Osteoblast (primary cell): ENCODE measurements at places on chromosomes 1 and 21. TPM values are rescaled to one million over a fixed set of nuclear protein-coding genes. Genes with fewer than 3 reads are reported as not detected.

- peak; percentile 91 for DNase-seq
Measured at GRCh38 chr1:240611619-240612480, at the start of gene GREM2. GREM2 (minus strand) TSS chr1:240612155; CDS start chr1:240493475, 118,680 bp downstream.

GRCh38 chr1:2215909-2216766, 12.0 kb upstream of the SKI start:
- no peak for DNase-seq

DNA sequence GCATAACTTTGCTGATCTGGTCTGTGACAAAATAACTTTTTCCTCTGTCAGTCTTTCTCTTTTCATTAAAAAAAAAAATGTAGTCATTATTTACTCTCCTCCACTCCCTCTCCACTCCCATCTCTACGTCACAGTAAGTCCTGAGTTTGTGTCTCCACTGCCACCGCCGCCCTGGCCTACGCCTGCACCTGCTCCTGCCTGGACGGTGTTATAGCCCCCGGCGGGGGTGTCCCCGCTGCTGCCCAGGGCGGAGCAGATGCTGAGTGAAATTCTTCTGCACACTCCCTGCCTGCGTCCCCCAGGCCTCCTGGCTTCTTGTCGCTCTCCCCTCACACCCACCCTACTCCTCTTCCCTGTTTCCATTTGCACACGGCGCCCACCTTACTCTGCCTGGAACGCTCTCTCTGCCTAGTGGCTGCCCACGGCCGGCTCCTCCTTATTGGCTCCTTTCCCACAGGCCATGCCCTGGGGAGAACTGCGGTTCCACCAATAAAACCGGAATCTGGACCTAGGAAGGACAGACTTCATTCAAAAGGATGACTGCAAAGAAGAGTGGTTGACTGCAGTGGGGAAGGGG, 55.2 kb upstream of the C1orf174 start:
- no peak for DNase-seq

RAB3B gene
- total RNA-seq: 14.5 and 21.2 TPM in 2 replicates

CSDE1 gene
- 573 and 599 TPM in 2 replicates for total RNA-seq

GREM2 gene
- total RNA-seq: 4.7 and 5.6 TPM in 2 replicates

PIGR gene
- total RNA-seq: not detected in 2 replicates
